ENCODE measurements at places on chromosomes 7 and 10.

DNA sequence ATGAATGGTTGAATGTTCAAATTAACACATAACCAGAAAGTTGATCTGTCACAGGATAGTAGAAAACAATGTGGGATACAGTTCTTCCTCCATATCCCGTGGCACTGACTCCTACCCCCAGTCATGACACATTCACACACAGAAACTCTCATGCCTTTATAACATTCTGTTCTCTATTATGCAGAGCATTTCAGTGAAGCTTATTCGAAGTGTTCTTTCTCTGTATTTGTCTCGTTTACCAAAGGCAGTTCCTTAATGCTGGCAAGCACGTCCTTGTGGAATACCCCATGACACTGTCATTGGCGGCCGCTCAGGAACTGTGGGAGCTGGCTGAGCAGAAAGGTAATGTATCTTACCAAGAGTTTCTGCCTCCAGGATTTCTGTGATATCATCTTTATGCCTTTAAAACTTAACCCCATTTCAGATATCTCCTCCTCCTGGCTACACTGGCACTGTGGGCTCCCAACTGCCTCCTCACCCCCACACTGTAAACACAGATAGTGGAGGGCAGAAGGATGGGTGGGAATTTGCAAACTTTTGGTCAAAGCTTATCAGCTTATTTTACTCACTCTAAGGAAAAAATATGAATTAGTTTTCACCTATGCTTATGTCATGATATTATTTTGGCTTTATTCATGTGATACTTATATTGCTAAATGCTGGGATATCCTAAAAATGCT, 34.1 kb downstream of the BLVRA start:
- DNase-seq = no peak

DNA sequence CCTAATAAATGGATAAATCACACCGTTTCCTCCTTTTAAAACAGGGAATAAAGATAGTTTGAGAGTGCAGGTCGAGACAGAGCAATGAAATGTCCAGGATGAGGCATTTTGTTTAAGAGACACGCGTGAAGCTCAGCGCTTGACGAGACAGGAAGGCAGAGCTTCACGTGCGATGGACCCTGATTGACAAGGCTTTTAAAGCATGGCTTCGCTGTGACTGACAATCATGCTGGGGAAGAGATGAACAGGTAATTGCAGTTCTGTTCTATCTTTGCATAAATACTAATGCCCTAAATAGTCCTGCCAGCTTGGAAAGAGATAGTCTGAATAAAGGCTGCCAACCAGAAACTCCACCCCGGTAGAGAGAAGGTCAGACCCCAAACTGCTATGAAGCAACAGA, 442.3 kb upstream of the PFKP start:
- no peak for DNase-seq

DNA sequence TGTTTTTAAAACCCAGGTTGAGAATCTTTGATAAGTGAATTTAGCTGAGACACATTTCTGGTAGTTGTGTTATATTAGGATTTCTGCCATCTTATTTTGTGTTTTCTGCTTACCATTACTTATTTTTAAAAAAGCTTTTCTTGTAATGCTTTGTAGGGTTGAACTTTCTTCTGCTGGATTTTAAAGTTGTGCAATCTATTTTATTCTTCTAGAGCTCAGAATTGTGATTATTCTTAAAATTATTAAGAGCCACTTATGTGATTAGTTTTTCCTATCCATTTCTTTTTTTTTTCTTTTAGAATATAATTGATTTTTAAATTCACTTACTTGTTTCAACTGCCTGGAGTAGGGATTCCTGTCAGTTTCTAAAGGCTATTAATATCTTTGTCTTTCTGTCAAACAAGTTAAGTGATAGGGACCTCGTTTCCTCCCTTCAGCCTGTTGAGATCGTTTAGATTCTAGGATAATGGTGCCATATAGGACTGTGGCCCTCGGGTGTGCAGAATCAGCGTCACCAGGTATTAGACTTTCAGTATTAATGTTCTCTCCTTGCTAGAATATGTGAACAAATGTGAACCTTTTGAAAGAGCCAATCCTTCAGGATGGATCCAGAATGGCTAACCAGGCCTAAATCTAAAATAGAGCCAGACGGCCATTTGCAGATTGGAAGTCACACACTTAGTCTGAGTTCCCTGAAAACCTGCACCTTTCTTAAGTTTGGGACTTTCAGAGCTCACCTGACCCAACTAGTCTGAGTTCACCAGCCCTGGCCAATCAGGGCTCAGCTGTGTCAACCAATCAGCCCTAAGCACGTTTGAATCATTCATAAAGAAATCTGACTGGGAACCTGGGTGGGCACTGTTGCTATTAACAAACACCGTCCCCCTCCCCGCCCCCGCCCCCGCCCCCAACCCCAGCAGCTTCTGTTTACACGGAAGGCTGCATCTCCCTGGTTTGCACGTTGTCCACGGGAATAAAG, 26.2 kb downstream of the CUX1 start:
- no peak for DNase-seq

- peak; percentile 76 for DNase-seq
These were observed 49.6 kb upstream of the SMNDC1 start for GRCh38 chr10:110354322-110354766.
